ENCODE measurements at places on chromosomes 2 and 18.

DNA sequence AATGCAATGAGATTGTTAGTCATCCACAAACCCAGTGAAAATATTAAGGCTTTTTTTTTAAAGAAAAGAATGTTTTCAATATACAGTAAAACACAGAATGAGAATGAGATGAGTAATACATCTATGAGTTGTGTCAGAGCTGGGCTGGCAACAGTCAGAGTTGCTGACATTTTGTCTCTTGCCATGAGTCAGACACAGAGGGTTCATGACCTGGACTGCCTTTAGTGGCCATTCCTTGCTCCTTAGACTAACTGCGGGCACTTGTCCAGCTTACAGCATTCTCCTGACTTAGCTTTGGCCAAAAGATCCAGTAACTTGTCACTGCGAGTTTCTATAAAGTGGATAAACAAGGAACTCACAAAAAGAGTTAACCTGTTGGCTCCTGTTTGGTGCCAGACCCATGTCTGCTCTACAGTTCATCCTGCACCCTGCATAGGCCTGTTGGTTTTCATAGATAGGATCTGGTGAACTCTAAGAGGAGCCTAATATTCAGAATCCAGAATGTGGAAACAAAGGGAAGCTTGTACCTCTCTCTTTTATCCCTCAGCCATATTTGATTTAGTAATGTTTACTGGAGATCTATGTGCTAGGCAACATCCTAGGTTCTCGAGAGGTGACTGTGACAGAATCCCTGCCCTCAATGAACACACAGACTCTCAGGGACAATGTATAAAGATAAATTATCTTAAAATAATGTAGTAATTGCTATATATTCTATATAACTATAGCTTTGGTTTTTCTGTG is 391.5 kb upstream of the VWC2L start:
- no peak for DNase-seq

DNA sequence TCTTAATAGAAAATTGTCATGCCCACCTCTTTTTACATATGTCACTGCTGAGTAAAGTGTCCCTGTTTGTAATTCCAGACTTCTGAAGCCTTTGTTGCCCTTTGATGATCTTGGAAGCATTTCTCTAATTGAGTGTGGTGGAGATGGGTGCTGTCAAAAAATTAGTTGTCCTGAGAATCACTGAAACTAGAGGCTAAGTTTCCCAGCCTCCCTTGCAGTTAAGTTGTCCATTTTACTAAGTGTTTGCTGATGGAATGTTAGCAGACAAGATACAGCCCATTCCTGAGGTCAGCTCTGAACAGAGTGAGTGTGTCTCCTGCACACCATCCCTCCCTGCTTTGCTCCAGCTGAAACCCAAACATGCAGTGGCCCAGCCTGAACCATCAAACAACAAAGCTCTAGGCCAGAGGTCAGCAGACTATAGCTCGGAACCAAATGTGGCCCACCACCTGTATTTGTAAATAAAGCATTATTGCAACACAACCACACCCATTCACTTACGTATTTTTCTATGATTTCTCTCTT is 28.1 kb upstream of the TMEM177 start:
- DNase-seq: no peak

GRCh38 chr2:41836948-41837347 is 210.9 kb upstream of the PKDCC start:
- DNase-seq: no peak

- no peak for DNase-seq
Observed at GRCh38 chr2:85672456-85672855, 4.5 kb upstream of the SFTPB start.

DNA sequence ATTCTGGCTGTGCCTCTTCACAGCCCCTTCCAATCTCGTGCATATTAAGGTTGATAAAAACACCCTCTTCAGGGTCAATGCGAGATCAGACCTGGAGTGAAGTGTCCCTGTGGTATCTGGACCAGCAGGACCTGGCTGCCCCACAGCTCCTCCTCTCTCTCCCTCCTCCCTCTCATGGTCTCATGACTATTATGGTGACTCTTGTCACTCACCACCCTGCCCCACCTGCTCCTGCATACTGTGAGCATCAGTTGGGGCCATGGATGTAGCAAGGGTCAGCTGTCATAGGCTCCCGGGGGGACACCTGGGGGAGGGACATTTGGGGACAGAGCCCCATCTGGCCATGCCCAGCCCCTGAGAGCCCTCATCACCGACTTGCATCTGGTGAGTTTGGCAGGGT is 50.2 kb downstream of the ODC1 start:
- DNase-seq: no peak

- DNase-seq: no peak
Observed at GRCh38 chr2:216683846-216684245, 11.5 kb downstream of the IGFBP5 start.

GRCh38 chr2:172753610-172754009 is 18.0 kb downstream of the RAPGEF4 start:
- DNase-seq: no peak

DNA sequence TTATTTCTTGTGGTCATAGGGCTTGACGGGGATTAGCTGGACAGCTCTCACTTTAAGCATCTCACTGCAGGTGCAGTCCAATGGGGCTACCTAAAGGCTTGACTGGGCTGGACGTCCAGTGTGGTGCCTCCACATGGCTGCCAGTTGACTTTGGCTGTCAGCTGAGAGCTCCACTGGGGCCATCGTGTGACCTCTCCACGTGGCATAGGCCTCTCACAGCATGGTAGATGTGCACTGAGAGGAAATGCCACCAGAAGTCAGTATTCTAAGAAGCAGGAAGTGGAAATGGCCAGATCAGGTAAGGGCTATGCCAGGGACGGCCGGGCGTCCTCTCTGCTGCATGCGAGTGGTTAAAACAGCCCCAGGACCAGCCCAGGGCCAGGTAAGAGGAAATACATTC is 105.2 kb upstream of the TWIST2 start:
- DNase-seq: no peak

- no peak for DNase-seq
Observed at GRCh38 chr2:198144660-198145059, 340.3 kb downstream of the PLCL1 start.

All from GM13977 (cell line).